ENCODE measurements at places on chromosomes 16 and 17.

DNA sequence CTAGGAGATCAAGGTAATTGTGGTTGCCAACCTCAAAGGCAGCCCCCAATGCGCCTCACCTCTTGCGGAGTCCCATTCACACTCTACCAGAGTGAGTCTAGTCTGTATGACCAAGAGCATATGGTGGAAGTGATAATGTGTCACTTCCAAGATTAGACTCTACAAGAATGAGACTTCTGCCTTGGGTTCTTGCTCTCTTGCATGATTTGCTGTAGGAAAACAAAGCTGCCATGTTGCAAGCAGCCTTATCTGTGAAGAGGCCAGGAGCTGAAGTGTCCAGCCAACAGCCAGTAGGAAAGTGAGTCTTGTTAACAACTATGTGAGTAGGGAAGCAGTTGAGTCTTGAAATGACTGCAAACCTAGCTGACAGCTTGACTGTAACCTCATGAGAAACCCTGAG, 3.4 kb downstream of the TERF2 start:
- no peak for DNase-seq

GRCh38 chr17:76182016-76182764, 41.1 kb upstream of the FOXJ1 start:
- DNase-seq, result peak; percentile 90

DNA sequence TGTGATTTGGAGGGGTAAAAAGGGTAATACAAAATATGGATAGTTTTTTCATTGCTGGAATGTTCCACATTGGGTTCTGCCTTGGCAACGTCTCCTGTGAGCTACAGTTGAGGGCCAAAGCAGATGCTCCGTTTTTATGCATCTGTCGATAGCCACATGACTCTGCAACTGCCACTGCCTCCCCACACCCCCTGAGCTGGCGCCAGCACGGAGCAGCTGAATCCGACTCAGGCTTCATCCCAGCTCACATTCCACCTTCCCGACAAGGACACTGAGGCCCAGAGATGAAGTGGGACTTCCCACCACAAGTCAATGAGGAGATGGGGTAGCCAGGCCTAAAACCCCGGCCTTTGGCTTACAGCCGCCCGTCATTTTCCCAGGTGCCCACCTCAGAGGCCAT, 334.1 kb downstream of the CDH13 start:
- peak; percentile 49 for DNase-seq

DNA sequence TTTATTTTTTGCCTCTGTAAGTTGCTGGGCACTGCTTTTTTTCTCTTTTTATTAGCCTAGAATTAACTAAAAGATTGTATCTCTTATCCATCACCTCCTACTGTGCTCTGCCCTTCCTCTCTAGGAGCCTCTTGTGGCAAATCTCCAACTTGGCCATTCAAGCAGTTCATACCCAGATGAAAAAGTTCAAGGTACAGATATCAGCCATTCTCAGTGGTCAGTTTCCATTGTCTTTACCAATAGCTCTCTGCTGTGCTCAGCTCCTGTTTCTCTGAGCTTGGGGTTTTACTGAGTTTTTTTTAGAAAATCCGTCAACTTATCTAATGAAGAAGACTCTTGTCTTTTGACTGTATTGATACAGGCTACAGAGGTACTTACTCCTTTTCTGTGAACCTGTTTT, 15.6 kb downstream of the MOSMO start:
- no peak for DNase-seq

- DNase-seq, result no peak
Measured at GRCh38 chr16:85430523-85431421, 182.3 kb upstream of the GSE1 start.

GRCh38 chr16:57585051-57585687, 42.7 kb downstream of the ADGRG5 start:
- DNase-seq, result no peak

DNA sequence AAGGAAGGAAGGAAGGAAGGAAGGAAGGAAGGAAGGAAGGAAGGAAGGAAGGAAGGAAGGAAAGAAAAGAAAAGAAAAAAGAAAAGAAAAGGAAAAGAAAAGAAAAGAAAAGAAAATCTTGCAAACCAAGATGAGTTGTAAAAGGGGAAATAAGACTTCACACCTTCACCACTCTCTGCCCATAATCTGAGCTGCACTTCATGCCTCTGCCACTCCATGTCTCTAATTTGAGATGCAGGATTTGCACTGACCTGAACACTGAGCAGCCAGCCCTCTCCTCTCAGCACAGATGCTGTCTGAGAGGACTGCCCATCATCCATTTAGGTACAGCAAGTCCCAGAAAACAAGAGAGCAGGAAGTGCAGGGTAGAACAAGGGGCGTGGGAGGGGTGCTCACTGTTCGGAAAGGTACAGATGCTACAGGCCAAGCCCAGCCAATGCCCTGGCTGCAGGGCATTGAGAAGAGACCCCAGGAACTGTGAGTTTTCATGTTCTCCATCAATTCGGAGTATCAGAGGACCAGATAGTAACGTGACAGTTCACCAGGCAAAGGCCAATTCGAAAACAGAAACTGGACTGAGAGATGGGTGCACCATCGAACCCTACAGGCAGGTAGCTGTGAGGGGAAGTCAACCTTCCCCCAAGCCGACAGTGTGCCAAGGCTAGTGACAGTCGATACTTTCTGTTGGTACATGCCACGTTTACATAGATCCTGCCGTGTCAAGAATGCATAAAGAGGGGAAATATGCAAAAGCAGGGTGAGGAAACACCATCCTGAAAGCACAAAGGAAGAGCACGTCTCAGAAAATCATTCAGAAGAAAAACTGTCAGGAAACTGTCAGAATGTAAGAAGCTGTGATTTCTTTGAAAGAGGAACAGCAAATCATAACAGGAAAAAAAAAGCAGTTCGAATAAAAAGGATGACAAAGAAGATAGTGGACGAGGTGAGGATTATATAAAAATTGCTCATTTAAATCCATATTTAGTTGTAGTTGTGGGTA, 142.0 kb upstream of the RCVRN start:
- peak; percentile 22 for DNase-seq

- no peak for DNase-seq
Measured at GRCh38 chr17:11303773-11304394, 62.9 kb downstream of the SHISA6 start.

DNA sequence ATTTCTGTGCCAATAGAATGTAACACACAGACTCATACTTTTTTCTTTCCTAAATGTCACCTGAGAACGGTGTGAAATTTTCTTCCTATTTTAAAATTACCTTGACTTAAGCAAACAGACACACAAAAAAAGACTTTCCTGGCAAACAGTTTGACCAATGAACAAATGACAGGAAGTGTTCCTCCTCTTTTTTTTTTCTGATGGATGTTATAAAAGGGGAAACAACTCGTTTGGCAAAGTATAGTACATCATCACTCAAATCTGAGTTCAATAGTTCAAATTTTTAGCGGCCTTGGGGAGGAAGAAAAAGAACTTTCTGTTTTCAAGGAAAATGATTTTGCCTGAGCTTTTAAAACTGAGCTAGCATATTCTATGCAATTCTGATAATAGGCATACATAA, 19.8 kb downstream of the HS3ST3A1 start:
- DNase-seq, result peak; percentile 75

- peak; percentile 83 for DNase-seq
Measured at GRCh38 chr17:81513753-81514488, 1.3 kb upstream of the ACTG1 start.

GRCh38 chr17:10022416-10022815, 117.3 kb upstream of the RCVRN start:
- DNase-seq, result no peak

DNA sequence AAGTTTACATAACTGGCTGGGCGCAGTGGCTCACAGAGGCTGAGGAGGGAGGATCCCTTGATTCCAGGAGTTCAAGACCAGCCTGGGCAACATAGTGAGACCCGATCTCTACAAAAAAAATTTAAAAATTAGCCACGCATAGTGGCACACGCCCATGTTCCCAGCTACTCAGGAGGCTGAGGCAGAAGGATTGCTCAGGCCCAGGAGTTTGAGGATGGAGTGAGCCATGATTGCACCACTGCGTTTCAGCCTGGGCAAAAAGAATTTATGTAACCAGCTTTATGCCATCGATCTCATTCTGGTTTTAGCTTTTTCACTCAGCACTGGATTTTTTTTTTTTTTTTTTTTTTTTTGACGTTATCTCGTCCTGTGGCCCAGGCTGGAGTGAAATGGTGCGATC, 9.1 kb upstream of the CD300E start:
- no peak for DNase-seq

- DNase-seq, result no peak
Measured at GRCh38 chr17:72943826-72944689, 148.4 kb downstream of the SLC39A11 start.

All from muscle of leg (tissue), 16 donors.